ENCODE measurements at places on chromosomes 1 and 21.

DNA sequence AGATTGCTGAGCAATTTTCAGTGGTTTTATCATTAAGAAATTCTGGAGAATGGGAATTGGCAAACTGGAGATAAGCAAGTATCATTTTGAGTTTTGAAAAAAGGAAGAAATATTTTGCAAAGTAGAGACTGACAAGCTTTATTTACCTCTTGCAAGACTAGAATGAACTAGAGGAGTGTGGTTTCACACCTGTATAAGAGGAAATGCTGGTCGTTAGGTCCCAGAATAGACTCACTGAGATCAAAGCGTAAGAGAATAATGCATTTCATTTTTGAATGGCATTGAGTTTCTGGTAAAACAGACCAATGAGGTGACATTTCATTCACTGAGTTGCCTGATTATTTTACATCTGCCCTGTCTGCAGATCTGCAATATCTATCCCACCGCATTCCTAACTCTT is 308.1 kb downstream of the ADGRL2 start:
- DNase-seq: no peak

DNA sequence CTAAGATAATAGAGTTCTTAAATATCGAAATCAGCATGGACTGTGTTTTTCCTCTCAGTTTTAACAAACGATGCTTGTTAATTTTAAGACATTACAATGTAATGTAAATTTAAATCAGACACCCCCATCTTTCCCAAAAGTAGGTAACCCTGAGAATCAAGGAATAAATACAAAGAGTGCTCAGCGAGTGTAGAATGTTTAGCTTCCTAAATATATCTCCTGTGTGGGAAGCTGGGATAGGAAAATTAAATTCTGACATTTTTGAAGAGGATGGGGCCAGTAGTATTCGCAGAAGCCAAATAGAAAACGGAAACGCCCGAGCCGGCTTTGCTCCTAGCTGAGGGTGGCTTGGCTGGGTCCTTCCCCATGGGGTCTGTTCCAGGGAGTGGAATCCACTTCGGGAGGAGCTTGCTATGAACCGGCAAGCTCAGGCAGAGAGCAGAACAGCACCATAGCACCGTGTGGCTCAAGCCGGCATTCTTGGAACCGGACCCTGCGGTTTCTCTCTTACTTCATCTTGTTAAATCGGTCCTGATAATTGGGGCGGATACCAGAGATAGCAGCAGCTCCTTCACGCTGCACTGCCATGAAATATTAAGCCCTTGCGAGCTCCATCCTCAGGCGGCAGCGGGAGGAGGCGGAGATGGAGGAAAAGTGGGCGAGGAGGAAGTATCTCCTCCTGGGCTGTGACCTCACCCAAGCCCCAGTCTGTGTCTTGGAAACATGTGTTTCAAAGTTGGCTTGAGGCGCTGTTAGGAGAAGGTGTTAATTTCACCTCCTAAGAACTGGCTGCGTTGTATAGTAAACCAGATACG is 24.9 kb downstream of the MAP3K7CL start:
- peak; percentile 70 for DNase-seq

GRCh38 chr1:192592981-192593708 is 17.6 kb downstream of the RGS1 start:
- peak; percentile 21 for DNase-seq

GRCh38 chr1:109485001-109485400 is 1.3 kb downstream of the ATXN7L2 start:
- no peak for DNase-seq

- no peak for DNase-seq
Measured at GRCh38 chr1:60865166-60865565, 217.2 kb upstream of the NFIA start.

GRCh38 chr1:11453742-11454491 is 25.0 kb upstream of the DISP3 start:
- DNase-seq: no peak

- no peak for DNase-seq
Measured at GRCh38 chr21:15627823-15628222, 102.0 kb upstream of the USP25 start.

- no peak for DNase-seq
Measured at GRCh38 chr1:214272964-214273533, 7.9 kb upstream of the SMYD2 start.

DNA sequence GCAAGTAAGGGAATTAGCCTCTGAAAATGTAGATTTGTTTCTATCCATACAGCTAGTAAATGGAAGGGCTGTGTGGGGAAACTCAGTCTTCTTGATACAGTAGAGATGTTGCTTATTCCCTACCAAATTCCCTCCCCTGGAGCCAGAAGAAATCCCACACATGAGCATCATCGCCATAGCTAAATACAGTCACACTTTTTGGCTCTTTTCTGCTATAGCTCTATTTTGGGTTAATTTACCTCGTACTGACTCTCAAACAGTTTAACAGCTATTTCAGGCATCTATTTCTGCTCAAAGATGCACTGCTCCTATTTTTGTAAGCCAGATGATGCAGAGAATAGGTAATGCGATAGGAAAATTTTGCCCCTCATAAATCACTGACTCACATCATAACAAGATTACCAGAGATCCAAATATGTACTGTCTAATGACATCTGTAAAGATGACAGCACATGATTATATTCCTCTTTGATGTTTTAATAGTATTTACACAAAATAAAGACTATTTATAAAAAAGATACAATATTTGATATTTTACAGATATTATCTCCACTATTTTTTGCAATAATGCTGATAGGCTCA is 58.6 kb downstream of the XCL1 start:
- DNase-seq: no peak

DNA sequence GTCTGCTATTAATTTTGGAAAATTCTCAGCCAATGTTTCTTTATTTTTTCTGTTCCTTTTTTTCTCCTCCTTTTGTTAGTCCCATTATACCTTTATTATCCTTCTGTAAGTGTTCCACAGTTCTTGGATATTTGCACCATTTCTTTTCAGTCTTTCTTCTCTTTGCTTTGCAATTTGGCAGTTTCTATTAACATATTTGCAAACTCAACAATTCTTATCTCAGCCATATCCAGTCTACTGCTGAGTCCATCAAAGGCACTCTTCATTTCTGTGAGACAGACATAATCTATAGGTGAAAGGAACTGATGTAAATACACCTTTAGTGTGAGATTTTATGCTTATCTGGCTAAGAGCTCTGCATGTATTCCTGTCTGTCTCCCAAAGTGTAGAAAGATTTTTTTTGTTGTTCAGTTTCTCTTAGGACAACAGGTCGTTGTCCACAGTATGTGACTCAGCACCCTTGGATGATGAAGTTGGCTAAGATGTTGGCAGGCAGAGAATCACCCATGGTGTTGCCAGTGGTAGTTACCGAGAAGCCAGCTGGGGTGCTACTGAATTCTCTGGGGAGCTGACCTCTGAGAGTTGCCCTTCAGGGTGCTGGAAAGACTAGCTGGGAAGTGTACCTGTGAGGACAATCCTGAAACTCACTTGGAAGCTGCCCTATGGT is 38.4 kb downstream of the LEPR start:
- DNase-seq: no peak

DNA sequence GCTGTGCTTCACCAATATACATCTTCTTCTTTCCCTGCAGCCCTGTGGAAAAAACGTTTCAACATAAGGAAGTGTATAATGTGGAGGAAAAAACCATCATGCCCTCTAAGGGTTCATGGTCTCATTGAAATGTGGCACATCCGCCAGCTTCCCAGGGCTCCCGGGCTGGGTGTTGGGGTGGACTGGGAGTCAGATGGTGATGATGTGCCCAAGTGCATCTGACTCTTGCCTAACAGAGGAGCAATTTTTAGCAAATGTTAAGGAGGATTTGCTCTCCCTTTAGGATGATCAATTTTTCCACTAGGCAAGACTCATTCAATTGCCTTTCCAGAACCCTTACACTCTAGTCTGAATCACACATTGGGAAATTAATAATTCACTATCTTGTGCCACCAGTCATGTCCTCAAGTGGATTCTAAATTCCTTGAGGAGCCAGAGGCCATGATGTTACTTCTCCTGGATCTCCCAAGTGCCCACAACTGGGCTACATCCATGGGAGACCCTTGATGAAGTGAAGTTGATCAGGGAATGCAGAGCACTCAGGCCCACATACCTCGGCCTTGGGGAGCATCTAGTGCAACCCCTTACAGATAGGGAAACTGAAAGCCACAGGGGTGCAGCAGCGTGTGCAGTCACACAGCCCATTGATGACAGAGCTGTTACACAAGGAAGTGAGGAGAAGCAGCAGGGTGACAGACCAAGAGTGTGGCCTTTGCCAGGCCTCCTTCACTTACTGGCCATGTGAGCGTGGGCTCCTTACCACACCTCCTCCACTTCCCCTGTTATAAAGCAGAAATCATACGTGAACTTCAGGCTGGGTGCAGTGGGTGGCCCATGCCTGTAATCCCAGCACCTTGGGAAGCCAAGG is 100.0 kb upstream of the SLC44A3 start:
- DNase-seq: no peak
